ENCODE measurements at places on chromosomes 1 and 21.

- DNase-seq, result no peak
Measured at GRCh38 chr1:40633523-40633922, 32.0 kb downstream of the RIMS3 start.

- no peak for DNase-seq
Measured at GRCh38 chr1:229640455-229640854, 14.4 kb downstream of the URB2 start.

- DNase-seq, result peak; percentile 56
Measured at GRCh38 chr1:207798847-207799246, 47.0 kb downstream of the CD46 start.

DNA sequence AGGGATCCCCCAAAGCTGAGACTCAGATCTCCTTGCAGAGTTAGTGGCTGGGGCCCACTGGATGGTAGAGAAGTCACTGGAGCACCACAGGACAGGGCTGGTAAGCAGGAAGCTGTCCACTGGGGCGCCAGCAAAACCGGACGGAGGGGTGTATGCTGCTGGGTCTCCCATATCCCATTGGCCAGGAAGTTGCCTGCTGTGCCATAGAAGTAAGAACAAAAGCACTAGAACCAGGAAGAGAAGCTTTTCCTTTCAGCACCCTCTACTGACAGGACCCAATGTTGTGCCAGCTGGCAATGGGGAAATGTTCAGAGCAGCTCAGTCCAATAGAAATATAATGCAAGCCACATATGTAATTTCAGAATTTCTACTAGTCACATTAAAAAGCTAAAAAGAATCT is 146.6 kb downstream of the SPATA46 start:
- no peak for DNase-seq

DNA sequence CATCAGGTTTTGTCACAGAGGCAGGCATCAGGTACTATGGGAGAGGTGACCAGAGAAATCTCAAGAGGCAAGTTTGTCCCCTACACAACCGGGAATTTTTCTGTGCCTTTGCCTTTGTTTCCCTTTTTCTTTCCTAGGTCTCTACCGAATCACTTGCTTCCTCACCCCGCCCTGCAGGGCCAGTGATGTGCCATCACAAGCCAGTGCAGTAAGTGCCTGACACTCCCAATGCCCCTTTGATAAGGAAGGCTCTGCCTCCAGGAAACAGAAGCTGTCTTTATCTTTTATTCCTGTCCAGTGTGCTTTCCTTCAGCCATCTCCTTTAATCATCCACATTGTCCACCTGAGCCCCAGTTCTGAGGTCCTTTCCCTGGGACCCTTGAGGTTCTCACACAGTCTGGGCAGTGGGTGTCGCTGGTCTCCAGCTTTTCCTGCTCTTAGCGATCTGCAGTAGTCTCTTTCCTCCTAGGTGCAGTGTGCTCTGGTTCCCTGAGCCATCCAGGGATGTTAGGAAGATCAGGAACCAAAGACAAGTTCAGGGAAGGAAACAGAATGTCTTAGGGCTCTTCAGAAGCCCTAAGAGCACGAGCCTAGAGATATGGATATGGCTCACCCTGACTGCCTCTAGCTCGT is 36.6 kb downstream of the GJA5 start:
- DNase-seq, result no peak

GRCh38 chr1:28845786-28846543 is 34.0 kb downstream of the OPRD1 start:
- peak; percentile 17 for DNase-seq

- no peak for DNase-seq
Measured at GRCh38 chr1:22884806-22885530, 87.7 kb downstream of the LACTBL1 start.

- no peak for DNase-seq
Measured at GRCh38 chr1:61071205-61072130, 10.9 kb upstream of the NFIA start.

DNA sequence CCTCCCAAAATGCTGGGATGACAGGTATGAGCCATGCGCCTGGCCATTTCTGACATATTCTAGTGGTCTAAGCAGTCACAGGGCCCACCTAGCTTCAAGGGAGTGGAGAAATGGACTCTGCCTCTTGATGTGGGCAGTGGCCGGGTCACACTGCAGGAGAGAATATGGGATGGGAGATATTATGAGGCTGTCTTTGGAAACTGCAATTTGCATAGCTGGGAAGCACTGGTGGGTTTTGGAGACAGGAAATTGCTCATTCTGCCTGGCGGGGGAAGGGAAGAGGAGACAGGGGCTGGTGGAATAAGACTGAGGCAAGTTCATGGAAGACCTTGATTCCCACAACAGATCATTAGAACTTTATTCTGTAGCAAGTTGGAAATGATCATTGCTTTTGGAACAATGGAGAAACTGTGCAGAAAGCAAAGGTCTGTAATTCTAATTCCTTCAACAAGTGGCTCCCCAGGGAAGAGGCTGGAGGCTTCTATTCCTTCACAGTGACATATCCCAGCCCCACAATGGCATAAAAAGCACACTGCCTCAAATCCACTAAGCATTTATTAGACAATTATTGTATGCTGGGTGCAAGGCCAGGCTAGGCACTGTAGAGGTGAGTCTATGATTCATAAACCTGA is 10.5 kb downstream of the NCMAP start:
- DNase-seq, result peak; percentile 17

Data from iris pigment epithelial cell (primary cell).